Spinal cord (tissue), 10 donors: ENCODE measurements at places on chromosomes 5 and 9.

DNA sequence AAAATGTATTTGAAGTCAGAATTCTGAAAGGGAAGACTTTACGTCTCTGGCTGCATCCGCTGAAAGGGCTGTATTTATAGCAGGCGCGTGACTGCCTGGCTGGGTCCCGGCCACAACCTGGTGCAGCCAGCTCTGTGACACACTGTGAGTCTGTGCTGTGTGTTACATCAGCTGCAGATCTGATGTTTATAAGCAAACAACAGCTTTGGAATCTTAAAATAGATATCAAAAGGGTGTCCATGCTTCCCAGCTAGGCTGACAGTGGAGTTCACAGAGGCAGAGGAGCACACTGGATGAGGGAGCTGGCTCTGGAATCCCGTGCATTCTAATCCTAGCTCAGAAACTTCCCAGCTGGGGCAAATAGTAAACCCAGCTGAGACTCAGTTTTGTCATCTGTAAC lies 433.4 kb upstream of the BRINP1 start:
- DNase-seq = peak; percentile 84

GRCh38 chr9:38107811-38108304 lies 38.8 kb upstream of the SHB start:
- no peak for DNase-seq

- DNase-seq = no peak
Measured at GRCh38 chr9:88060746-88061145, 77.5 kb downstream of the SPATA31C2 start.

- DNase-seq = no peak
Measured at GRCh38 chr5:98933445-98934072, 4.8 kb upstream of the CHD1 start.

DNA sequence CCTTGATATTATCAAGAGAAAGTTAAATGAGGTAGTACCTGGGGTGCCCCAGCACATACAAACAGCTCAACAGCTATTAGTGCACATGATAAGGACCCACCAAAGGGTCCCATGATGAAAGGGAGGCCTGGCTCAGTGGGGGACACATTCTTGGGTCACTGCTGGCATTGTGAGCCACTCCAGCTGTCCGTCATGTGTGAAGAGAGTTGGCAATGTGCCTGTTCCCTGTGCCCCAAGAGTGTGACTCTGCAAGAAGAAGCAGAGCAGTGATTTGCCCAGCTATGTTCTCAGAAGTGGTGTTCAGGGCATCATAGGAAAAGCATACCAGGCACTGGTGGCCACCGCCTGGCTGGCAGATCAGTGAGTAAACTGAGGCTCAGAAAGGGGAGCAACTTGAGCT lies 37.1 kb upstream of the TDRD7 start:
- no peak for DNase-seq

DNA sequence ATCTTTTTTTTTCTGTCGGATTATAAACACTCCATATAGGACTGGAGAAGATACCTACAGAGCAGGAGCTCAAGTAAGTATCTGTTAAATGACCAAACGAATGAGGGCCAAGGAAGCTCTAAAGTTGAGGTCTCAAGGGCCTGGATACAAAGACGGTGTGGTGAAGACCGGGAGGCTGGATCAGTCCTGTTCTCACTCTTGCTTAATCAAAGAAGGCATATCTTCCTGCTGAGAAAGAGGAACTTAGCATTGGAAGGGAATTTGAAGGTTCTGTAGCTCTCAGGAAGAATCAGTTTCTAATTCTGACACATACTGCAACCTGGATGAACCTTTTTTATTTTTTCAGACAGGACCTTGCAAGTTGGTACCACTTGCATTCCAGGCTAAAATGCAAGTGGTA lies 28.3 kb upstream of the PAX5 start:
- DNase-seq = no peak

DNA sequence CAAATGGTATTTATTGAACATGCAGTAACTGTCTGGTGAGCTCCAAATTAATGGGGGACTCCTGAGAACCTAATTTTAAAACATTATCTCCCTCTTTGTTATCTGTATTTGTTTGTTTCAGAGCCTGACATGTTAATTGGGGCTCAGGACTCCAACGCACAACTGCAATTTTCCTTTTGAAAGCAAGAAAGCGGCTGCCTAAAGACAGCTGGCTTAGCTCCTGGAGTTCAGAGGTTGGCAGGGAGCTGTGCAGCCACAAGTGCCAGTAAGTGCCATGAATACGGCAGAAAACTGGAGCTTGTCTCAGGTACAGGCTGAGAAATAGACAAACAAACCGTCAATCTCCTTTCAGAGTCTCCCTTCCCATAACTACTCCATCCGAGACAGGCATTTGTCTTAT lies 80.9 kb downstream of the PPP2R2B start:
- DNase-seq = no peak

DNA sequence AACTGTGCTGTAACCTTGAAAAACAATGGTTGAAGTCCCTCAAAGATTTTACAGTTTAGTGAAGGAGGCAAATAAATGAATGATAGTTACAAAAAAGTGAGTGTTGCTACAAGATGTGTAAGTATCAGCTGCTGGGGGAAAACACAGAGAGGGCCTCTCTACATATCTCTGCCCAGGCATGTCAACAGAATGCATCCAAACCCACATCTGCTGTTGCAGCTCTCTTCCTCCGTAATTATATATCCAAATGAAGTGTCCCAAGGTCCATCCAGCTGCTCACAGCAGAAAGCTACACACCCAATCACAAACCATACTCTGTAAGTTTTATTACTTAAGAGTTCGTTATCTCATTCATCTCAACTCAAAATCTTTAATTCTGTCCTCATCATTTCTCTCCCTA lies 584.6 kb downstream of the ANXA1 start:
- no peak for DNase-seq

- no peak for DNase-seq
Measured at GRCh38 chr5:132498152-132498551, 7.6 kb upstream of the IRF1 start.

DNA sequence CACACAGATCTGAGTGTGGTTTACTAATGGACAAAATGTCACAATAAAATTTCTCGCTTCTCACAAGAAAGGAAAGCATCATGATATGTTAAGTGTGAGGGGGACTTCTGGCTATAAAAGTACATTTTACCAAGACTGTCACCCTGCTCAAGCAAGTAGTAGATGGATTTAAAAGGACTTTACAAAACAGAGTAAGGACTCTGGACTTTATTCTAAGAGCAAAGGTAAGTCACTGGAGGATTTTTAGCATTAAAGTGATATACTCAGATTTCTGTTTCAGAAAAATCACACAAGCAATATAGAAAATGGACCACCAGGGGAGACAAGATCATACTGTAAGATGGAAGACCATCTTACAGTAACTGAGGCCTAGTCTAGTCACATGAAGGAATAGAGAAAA lies 19.7 kb downstream of the FANCC start:
- no peak for DNase-seq

GRCh38 chr9:4130166-4130565 lies 169.7 kb downstream of the GLIS3 start:
- no peak for DNase-seq
